ENCODE measurements at places on chromosomes 4 and X. TPM values are rescaled to one million over a fixed set of nuclear protein-coding genes. Genes with fewer than 3 reads are reported as not detected.

ARX gene
- total RNA-seq: not detected

DNA sequence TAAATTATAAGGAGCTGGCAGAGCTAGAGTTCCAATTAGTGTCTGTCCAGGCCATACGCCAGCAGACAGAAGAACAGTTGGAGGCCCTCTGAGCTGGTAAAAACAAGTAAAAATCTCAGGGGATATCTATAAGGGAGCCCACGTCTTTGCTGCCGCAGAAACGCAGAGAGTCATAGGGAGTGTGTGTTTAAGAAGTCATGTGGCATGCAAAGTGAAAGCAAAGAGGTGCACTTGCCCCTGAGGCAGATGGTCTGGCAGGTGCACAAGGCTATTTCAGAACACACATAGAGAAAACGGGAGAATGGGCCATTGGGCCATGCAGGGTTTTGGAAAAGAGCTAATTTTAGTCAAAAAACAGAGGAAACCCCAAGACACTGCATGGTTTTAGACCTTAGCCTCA, 92.7 kb downstream of the NAP1L3 start:
- no peak overlapping the region for H3K27ac ChIP-seq
- no peak for DNase-seq
- H3K27me3 ChIP-seq: no peaks in the 10 kb centered on the region
- H3K36me3 ChIP-seq: no peaks in the 10 kb centered on the region
- no peak overlapping the region for H3K4me3 ChIP-seq

GRCh38 chr4:24742335-24742734, 53.0 kb upstream of the SOD3 start:
- H3K36me3 ChIP-seq: no peaks in the 10 kb centered on the region
- no peak for DNase-seq
- H3K27ac ChIP-seq: no peak overlapping the region
- peaks cover 3% of the 10 kb centered on the region for H3K27me3 ChIP-seq
- peaks cover 1% of the 10 kb centered on the region for H3K4me1 ChIP-seq

- H3K4me1 ChIP-seq: no peaks in the 10 kb centered on the region
- no peak overlapping the region for H3K27ac ChIP-seq
- DNase-seq: no peak
- H3K36me3 ChIP-seq: no peaks in the 10 kb centered on the region
- H3K27me3 ChIP-seq: no peaks in the 10 kb centered on the region
These were observed 44.7 kb upstream of the TET2 start for GRCh38 chr4:105102016-105102415.

- H3K27ac ChIP-seq: no peak overlapping the region
- no peaks in the 10 kb centered on the region for H3K4me1 ChIP-seq
- H3K36me3 ChIP-seq: no peaks in the 10 kb centered on the region
These were observed 137.9 kb upstream of the NALF2 start for GRCh38 chrX:69366183-69366582.

- H3K36me3 ChIP-seq: peaks cover 37% of the 10 kb centered on the region
- H3K27ac ChIP-seq: peak overlapping the region; percentile 64
- H3K27me3 ChIP-seq: no peaks in the 10 kb centered on the region
- H3K4me1 ChIP-seq: peaks cover 18% of the 10 kb centered on the region
- DNase-seq: no peak
- peak overlapping the region; percentile 81 for H3K4me3 ChIP-seq
These were observed 1.8 kb downstream of the NOP14 start for GRCh38 chr4:2961421-2961810.

DNA sequence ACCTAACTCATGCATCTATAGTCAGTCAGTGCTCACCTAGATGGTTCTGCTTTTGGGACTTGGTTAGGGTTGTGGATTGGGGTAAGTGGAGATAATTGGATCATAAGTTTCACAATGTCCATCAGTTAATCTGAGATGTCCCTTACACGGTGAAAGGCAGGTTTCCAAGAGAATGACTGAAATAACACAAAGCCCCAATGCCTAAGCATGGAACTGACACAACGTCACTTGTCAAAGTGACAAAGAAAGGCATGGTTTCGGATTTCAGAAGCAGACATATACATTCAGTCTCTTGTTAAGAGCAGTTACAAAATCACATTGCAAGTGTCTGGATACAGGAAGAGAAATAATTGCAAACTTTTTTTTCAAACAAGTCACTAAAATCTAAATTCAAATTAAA, 1456.9 kb downstream of the TECRL start:
- no peak overlapping the region for H3K27ac ChIP-seq
- no peaks in the 10 kb centered on the region for H3K36me3 ChIP-seq
- H3K4me1 ChIP-seq: no peaks in the 10 kb centered on the region
- H3K4me3 ChIP-seq: no peak overlapping the region
- no peaks in the 10 kb centered on the region for H3K27me3 ChIP-seq

- no peaks in the 10 kb centered on the region for H3K4me1 ChIP-seq
- no peak for DNase-seq
- H3K27ac ChIP-seq: no peak overlapping the region
- H3K36me3 ChIP-seq: no peaks in the 10 kb centered on the region
These were observed 76.7 kb downstream of the FHIP1A start for GRCh38 chr4:151485541-151486131.

Data from Karpas-422 (cell line).